ENCODE measurements at places on chromosomes 6 and 20.

- no peak for DNase-seq
Measured at GRCh38 chr20:10507052-10507451, 71.9 kb downstream of the SLX4IP start.

- DNase-seq, result no peak
Measured at GRCh38 chr6:70234561-70235236, 68.2 kb downstream of the COL9A1 start.

DNA sequence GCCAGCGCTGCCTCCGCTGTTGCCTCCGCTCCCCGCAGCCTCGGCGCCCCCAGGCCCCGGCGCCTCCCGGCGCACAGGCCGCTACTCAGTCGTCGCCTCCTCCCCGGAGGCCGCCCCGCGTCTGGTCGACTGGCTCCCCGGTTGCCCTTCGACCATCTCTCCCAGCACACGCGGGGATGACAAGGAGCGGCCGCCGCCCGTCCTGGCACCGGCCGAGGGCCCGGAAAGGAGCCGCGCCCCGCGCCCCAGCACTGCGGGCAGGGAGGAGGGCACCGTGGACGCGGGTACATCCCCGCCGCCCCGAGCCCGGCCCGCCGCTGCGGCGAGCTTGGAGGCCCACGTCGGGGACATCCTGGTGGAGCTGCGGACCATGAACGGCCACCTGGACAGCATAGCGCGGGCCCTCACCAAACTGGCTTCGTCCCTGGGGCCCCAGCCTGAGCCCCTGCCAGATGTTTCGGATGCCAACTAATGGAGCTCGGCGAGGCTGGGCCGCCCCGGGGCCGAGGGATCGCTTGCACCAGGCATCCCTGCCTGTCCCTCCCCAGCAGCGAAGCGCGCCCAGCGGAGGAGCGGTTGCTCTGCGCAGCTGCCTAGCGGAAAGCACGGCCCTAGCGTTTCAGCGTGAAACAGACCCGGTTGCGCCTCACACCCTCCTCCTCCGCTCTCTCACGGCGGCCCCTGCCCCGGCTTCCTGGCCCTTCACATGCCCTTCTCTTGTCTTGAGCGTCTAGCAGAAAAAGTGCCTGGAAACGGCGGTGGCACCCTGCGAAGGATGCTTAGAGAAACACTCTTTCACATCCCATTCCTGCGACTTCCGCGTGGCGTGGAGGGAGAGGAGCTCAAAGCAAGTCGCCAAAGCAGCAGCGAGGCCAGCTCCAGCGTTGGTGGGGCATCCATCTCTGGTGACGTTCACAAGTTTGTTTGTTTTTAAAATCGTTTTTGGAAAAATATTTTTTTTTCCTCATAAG, 285.8 kb upstream of the SUPT3H start:
- DNase-seq, result no peak

DNA sequence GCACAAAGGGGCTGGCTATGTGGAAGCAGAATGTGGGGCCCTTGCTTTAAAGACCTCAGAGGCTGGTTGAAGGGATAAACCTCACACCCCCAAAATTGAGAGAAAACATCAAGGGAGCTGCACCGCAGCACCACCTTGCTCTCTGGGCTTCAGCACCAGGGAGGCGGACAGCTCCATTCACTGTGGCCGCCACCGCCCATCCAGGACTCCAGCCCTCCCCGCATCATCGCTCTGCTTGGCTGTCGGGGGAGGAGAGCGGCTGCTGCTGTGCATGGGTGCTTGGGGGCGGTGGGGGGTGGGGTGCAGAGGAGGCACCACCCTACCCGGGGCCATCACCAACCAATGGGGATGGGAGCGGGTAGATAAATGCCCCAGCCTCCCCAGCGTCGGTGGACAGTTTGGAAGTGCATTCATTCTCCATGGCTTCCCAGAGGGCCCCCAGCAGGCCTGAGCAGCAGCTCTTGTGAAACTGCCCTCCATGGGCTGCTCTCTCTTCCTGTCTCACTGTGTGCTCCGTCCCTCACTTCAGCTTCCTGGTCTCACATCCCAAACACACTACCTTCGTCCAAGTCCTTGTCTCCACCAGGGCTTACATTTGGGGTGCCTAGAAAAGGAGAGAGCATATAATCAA, 75.7 kb upstream of the BHLHE23 start:
- DNase-seq, result no peak

Measured in T1000 (cell line).